ENCODE measurements at places on chromosomes 2 and 18.

DNA sequence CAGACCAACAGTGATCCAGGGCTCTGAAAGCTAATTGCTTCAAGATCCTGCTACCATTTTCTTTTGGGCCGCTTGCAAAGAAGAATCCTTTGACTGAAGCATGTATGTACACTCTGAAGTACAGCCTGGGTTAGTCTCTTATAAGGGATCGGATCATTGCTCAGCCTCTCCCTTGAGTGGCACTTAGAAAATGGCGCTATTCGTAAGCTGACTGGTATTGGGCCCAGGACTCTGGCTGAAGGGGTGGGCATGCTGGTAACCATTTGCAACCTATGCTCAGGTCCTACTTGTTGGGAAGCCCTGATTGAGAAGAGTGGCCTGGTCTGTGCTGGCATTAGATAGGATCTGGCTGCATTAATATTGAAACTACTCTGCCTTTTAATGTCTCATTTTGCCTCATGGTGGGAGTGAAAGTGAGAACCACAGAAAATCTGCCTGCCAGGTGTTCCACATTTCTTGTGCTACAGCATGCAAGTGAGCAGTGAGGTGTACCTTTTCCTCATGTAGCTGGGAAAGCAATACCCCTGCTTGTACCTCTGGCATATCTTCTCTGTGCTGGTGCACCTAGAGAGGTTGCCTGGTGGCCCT is 661 bp upstream of the MGAT5 start:
- no peak for DNase-seq

DNA sequence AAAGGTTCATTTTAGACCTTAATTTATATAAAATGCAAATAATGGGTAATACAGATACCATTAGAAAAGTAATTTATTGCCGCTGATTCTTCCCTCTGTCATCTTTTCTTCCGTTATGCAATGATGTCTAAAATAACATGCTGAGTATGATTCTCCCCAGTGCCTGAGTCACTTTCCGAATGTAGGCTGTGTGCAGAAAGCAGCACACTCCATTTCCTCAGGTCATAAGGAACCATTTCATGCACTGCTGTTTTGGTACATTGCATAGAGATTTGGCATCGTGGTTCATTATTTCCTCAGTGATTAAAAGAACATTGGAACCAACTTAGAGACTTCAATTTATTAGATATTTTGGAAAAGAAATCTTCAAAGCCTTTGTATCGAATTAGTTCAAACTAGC is 173.5 kb downstream of the CDH2 start:
- no peak for DNase-seq

DNA sequence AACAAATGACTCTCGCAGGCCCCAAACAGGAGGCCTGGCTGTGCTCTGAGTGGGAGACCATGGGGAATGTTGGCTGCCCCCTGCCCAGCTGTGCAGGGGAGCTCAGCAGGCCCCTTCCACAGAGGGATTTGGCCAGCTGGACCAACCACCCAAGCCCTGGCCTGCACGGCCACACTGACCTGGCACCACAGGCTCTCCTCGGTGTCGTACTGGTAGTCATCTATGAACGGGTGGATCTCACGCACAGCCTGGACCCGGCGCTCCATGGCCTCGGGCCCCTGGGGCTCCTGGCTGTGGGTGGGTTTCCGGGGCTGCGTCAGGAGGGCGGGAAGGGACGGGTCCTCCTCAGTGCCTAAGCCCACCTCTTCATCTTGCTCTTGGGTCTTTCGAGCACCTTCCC is 74.5 kb downstream of the POLR1A start:
- DNase-seq, result no peak

DNA sequence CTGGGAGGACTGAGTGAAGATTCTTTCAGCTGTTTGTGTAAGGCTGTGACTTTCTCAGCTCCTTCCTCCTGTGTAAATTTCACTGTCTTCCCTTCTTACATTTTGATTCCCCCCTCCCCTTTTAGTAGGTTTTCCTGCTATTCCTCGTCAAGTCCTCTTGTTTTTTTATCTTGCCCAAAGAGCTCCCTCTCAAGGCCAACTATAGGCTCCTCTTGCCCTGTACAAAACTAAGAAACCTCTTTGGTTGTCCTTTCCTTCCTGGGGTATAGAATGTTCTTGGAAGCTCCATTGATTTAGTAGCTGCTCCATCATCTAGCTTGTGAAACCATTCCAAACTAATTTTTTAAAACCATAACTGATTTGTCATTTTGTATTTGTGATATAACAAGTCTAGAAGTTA is 7.3 kb downstream of the CCDC121 start:
- DNase-seq, result no peak

GRCh38 chr2:121338281-121338680 is 53.3 kb upstream of the TFCP2L1 start:
- DNase-seq, result no peak

All from NCI-H510A (cell line).